Left ventricle myocardium inferior (tissue), 1 donor: ENCODE measurements at places on chromosomes 6 and 20. TPM values are rescaled to one million over a fixed set of nuclear protein-coding genes. Genes with fewer than 3 reads are reported as not detected.

Gene CENPW
- 1.2 TPM for total RNA-seq

Gene CDSN
- not detected for total RNA-seq

- H3K4me3 ChIP-seq, result no peak overlapping the region
- H3K4me1 ChIP-seq, result no peaks in the 10 kb centered on the region
- no peak overlapping the region for H3K27ac ChIP-seq
- no peak for DNase-seq
- H3K27me3 ChIP-seq, result no peaks in the 10 kb centered on the region
Observed at GRCh38 chr6:82385546-82385945, 21.9 kb downstream of the TPBG start.

Gene FGD2
- 6.0 TPM for total RNA-seq

GRCh38 chr6:26554697-26555504 is 16.7 kb downstream of the HMGN4 start:
- DNase-seq, result peak; percentile 34
- H3K4me3 ChIP-seq, result peak overlapping the region; percentile 72
- H3K4me1 ChIP-seq, result peaks cover 35% of the 10 kb centered on the region

GRCh38 chr20:57236813-57237584 is 29.4 kb downstream of the BMP7 start:
- peaks cover 20% of the 10 kb centered on the region for H3K4me1 ChIP-seq
- no peak overlapping the region for H3K4me3 ChIP-seq
- H3K27me3 ChIP-seq, result peaks cover 16% of the 10 kb centered on the region
- H3K27ac ChIP-seq, result no peak overlapping the region
- H3K36me3 ChIP-seq, result no peaks in the 10 kb centered on the region

GRCh38 chr20:52275181-52275691 is 83.7 kb upstream of the ZFP64 start:
- no peak overlapping the region for H3K4me3 ChIP-seq
- no peaks in the 10 kb centered on the region for H3K27me3 ChIP-seq
- no peaks in the 10 kb centered on the region for H3K36me3 ChIP-seq
- H3K27ac ChIP-seq, result no peak overlapping the region

DNA sequence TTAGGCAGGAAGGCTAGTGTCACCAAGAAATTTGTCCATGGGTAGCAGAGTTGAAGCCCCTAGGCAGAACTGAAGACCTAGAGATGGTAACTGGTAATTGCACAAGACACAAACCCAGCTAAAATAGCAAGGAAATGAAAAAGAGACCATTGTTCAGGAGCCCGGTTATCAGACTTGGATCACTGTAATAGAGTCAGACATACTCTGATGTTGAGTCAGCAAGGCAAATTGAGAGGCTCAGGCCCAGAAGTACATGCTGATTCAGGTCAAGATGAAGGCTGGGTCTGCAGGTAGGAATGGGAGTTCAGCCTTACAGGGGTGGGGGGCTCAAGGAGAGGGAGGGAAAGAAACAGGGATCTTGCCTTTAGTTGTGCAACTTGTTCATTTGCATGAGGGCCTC is 6.5 kb upstream of the TMEM242 start:
- H3K27ac ChIP-seq, result peak overlapping the region; percentile 97
- DNase-seq, result no peak
- H3K4me1 ChIP-seq, result peaks cover 60% of the 10 kb centered on the region
- H3K36me3 ChIP-seq, result no peaks in the 10 kb centered on the region
- no peaks in the 10 kb centered on the region for H3K27me3 ChIP-seq

- peak overlapping the region; percentile 17 for H3K27ac ChIP-seq
- no peak for DNase-seq
- H3K4me1 ChIP-seq, result peaks cover 13% of the 10 kb centered on the region
- H3K4me3 ChIP-seq, result no peak overlapping the region
Observed at GRCh38 chr6:21003780-21004541, 469.7 kb downstream of the CDKAL1 start.

GRCh38 chr6:132537977-132538376 is at the start of gene TAAR9:
TSS of gene TAAR9 (plus strand) at chr6:132538277. CDS start at chr6:132538290, 13 bp downstream.
- H3K4me1 ChIP-seq, result no peaks in the 10 kb centered on the region
- H3K27me3 ChIP-seq, result peaks cover 54% of the 10 kb centered on the region
- H3K36me3 ChIP-seq, result no peaks in the 10 kb centered on the region
- no peak within 1 kb of the TSS for H3K27ac ChIP-seq

DNA sequence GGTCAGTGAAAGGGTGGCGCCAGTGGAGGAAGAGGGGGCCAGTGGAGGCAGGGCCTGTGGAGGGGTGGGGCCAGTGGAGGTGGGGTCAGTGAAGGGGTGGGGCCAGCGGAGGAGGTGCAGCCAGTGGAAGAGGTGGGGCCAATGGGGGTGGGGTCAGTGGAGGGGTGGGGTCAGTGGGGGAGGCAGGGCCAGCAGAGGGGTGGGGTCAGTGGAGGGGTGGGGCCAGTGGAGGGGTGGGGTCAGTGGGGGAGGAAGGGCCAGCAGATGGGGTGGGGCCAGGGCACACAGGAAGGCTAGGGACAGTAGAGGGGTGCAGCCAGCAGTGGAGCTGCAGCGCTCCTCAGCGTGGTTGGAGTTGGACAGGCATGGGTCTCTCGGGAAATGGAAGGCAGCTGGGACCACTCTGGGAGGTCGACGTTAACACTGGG is 18.7 kb downstream of the ADRM1 start:
- peaks cover 3% of the 10 kb centered on the region for H3K4me1 ChIP-seq
- peaks cover 73% of the 10 kb centered on the region for H3K36me3 ChIP-seq
- no peak for DNase-seq
- no peaks in the 10 kb centered on the region for H3K27me3 ChIP-seq
- no peak overlapping the region for H3K27ac ChIP-seq

- H3K36me3 ChIP-seq, result peaks cover 33% of the 10 kb centered on the region
- no peak for DNase-seq
- H3K27me3 ChIP-seq, result no peaks in the 10 kb centered on the region
- no peaks in the 10 kb centered on the region for H3K4me1 ChIP-seq
Observed at GRCh38 chr6:15642276-15642675, 20.6 kb downstream of the DTNBP1 start.

Gene PI16
- total RNA-seq, result 25.9 TPM

GRCh38 chr6:168968228-168968627 is 285.4 kb downstream of the THBS2 start:
- H3K27ac ChIP-seq, result no peak overlapping the region
- no peaks in the 10 kb centered on the region for H3K36me3 ChIP-seq
- no peak for DNase-seq
- no peak overlapping the region for H3K4me3 ChIP-seq
- H3K4me1 ChIP-seq, result no peaks in the 10 kb centered on the region
- H3K27me3 ChIP-seq, result no peaks in the 10 kb centered on the region

DNA sequence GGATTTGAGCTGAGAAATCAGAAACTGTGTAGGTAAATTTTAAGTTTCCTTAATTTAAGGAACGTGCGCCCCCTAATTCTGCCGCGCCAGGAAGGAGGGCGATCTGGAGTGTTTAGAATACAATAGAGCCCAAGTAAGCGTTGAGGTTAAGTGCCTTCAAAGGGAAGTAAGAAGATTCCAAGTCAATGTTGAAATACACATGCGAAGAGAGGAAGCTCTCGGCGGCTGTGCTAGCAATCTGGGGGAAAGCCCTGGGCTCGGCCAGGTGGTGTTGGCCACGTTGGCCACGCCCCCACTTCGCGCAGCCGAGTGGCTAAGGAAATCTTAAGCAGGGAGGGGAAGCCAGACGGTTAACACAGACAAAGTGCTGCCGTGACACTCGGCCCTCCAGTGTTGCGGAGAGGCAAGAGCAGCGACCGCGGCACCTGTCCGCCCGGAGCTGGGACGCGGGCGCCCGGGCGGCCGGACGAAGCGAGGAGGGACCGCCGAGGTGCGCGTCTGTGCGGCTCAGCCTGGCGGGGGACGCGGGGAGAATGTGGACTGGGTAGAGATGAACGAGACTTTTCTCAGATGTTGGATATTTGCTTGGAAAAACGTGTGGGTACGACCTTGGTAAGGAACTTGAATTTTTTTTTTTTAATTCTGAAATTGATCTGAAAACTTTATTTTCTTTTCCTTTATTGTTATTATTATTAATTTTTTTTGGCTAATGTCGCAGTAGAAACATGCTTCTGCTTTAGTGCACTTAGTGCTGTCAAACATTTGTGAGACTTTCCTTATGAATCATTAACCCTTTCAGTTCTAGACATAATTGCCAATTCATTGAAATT is at the start of gene PRDM1:
PRDM1 (plus strand) TSS at position 353 of the 830 bp plus-strand sequence; CDS start at position 571, 218 bp downstream.
- H3K27ac ChIP-seq, result peak within 1 kb of the TSS; percentile 65
- H3K36me3 ChIP-seq, result no peaks in the 10 kb centered on the region
- peak within 1 kb of the TSS; percentile 66 for H3K4me3 ChIP-seq
- H3K4me1 ChIP-seq, result peaks cover 48% of the 10 kb centered on the region
- DNase-seq, result peak; percentile 71

DNA sequence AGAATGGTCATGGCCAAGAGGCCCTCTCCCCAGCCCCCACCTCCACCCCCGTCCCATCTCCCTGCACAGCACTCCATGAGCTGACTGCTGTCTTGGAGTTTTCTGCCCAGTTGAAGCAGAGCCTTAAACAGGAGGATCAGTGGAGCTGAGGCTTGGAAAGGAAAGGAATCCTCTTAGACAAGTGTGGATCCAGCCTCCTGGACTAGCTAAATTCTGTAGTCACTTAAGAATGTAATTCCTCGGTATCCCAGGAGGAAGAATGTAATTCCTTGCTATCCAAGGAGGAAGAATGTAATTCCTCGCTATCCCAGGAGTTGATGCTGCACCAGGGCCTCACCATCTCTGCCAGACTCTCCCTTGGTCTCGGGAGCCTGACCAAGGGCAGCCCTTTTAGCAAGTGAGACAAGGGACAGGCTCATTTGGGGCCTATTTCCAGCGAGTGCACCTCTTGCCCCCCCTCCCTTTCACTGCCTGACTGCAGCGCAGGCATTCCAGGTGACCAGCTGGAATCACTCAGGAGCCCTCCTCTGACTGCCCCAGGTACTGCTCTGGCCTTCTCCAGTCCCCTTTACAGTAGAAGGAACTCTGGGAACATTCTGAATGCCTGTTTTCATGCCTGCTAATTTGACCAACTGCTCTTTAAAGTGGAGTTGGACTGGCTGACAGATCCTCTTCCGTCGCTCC is 76.2 kb downstream of the TCP11 start:
- DNase-seq, result no peak
- H3K36me3 ChIP-seq, result peaks cover 65% of the 10 kb centered on the region
- peak overlapping the region; percentile 72 for H3K27ac ChIP-seq

- H3K4me3 ChIP-seq, result no peak overlapping the region
- DNase-seq, result no peak
- H3K27ac ChIP-seq, result no peak overlapping the region
- no peaks in the 10 kb centered on the region for H3K36me3 ChIP-seq
Observed at GRCh38 chr6:70686548-70687133, 19.0 kb downstream of the SMAP1 start.

DNA sequence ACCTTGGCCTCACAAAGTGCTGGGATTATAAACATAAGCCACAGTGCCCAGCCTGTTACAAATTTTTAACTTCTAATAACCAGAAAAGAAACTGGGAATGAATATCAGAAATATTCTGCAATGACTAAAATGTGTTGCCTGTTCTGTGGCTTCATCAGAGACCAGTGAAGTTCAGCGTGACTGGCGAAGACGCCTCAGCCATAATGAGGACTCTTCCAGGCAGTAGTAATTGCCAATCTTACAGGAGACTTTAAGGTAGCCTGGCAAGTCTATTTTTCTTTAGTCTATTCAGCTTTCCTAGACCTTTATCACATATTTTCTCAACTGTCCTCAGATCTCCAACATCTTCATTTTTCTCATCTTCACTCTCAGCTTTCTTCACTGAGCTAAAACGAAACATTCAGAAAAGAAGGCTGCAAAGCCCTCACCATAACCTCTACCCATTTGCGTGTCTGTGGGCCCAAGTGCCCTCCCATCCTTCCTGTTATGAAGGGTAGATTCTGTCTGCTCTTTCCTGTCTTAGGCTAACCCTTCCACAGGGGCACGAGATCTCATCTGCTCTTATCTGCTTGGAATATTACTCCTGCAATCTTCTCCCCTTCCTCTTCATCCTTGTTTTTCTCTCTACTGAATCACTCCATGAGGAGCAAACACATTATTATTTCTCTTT is 42.0 kb upstream of the OLIG3 start:
- no peak overlapping the region for H3K27ac ChIP-seq
- no peak for DNase-seq
- H3K36me3 ChIP-seq, result no peaks in the 10 kb centered on the region
- no peaks in the 10 kb centered on the region for H3K4me1 ChIP-seq
- peaks cover 82% of the 10 kb centered on the region for H3K27me3 ChIP-seq

DNA sequence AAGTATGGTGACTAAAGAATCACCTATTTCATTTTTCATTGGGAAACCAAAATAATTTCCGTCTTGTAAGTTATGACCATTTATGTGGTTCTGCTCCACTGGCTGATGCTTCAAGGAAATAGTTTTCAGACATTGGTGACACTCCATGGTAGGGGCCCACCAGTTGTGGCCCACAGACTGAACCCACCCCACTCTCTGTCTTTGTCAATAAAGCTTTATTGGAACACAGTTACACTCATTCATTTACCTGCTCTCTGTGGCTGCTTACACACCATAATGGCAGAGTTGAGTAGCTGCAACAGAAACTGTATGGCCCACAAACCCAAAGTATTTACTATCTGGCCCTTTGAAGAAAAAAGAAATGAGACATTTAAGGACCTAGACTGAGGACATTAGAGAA is 78.5 kb downstream of the TBC1D7 start:
- no peak overlapping the region for H3K27ac ChIP-seq
- H3K4me3 ChIP-seq, result no peak overlapping the region
- no peaks in the 10 kb centered on the region for H3K4me1 ChIP-seq
- H3K36me3 ChIP-seq, result no peaks in the 10 kb centered on the region
- DNase-seq, result no peak

Gene SCRT2
- not detected for total RNA-seq

DNA sequence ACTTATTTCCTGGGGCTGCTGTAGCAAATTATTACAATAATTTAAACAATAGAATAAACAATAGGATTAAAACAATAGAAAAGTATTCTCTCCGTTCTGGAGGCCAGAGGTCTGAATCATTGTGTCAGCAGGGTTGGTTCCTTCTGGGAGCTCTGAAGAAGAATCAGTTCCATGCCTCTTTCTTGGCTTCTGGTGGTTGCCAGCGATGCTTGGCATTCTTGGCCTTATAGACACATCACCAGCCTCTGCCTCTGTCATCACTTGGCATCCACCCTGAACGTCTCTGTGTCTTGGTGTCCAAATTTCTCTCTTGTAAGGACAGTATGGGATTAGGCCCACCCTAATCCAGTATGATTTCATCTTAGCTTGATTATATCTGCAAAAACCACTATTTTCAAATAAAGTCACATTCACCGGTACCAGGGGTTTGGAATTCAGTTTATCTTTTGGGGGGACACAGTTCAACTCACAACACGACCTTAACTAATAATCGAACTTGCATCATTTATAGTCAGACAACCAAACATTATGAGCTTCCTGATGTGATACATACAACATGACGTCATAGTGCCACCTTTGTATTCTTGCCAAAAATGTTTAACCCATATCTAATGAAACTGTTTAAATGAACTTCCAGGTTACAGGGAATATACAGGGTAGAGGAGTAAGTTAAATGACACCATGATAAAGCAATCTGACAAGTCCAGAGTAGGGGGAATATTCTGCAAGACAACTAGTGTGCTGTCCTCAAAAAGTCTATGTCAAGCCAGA is 84.7 kb upstream of the RNF24 start:
- no peak overlapping the region for H3K27ac ChIP-seq
- H3K4me1 ChIP-seq, result no peaks in the 10 kb centered on the region
- no peaks in the 10 kb centered on the region for H3K36me3 ChIP-seq
- H3K27me3 ChIP-seq, result no peaks in the 10 kb centered on the region
- no peak overlapping the region for H3K4me3 ChIP-seq
- no peak for DNase-seq

- no peak overlapping the region for H3K27ac ChIP-seq
- no peak for DNase-seq
- H3K4me3 ChIP-seq, result no peak overlapping the region
- no peaks in the 10 kb centered on the region for H3K27me3 ChIP-seq
Observed at GRCh38 chr6:24825130-24825630, 26.5 kb upstream of the ARMH2 start.
